ENCODE measurements at places on chromosomes 7 and 10.

- DNase-seq, result no peak
Measured at GRCh38 chr7:122831436-122831835, 54.8 kb downstream of the CADPS2 start.

- no peak for DNase-seq
Measured at GRCh38 chr10:60234551-60234950, 155.1 kb downstream of the ANK3 start.

- DNase-seq, result no peak
Measured at GRCh38 chr10:95501203-95502094, 59.7 kb downstream of the SORBS1 start.

- DNase-seq, result no peak
Measured at GRCh38 chr7:135666846-135667245, 4.5 kb downstream of the STMP1 start.

- DNase-seq, result no peak
Measured at GRCh38 chr7:30813466-30813865, 42.2 kb downstream of the MINDY4 start.
